Cardiac septum (tissue), 1 donor: ENCODE measurements at places on chromosomes 3 and 15. TPM values are rescaled to one million over a fixed set of nuclear protein-coding genes. Genes with fewer than 3 reads are reported as not detected.

The DNAH12 gene
- total RNA-seq: 0.22 TPM

The ISL2 gene
- total RNA-seq: not detected

The SAMMSON gene
- total RNA-seq: 0.27 TPM

The SOX14 gene
- total RNA-seq: not detected

The SV2B gene
- 3.7 TPM for total RNA-seq

The GHSR gene
- not detected for total RNA-seq

The MUC4 gene
- 0.03 TPM for total RNA-seq

The ST3GAL6 gene
- total RNA-seq: 87.0 TPM

The ECE2 gene
- 0.19 TPM for total RNA-seq

The GAP43 gene
- total RNA-seq: 2.6 TPM

The AGBL1 gene
- total RNA-seq: 0.19 TPM

The GREM1 gene
- total RNA-seq: 0.59 TPM

The LTK gene
- 0.65 TPM for total RNA-seq

The PEX5L gene
- total RNA-seq: 0.11 TPM
